ENCODE measurements at places on chromosomes 4 and X.
A peak's percentile ranks its signal among the peaks of the same experiment; 100 is the strongest.

- DNase-seq: no peak
Measured at GRCh38 chrX:105117621-105118020, 102.9 kb downstream of the TEX13A start.

GRCh38 chr4:130147641-130148040, 1051.7 kb downstream of the C4orf33 start:
- no peak for DNase-seq

DNA sequence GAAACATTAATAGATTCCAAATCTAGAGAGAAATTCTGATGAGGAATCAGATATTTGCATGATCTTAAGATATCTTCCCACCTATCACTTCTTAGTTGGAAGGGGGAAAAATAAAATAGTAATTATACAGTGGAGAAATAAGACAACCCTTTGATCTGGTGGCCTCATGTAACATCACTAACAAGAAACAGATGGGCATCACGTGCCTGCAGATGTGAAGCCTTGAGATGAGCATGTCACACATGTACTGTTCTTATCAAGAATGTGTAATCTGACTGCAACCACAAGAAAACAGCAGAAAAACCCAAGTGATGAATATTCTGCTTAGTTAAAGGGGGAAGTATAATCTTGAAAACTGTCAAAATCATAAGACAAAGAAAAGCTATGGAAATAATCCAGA, 31.4 kb upstream of the NKX6-1 start:
- no peak for DNase-seq

DNA sequence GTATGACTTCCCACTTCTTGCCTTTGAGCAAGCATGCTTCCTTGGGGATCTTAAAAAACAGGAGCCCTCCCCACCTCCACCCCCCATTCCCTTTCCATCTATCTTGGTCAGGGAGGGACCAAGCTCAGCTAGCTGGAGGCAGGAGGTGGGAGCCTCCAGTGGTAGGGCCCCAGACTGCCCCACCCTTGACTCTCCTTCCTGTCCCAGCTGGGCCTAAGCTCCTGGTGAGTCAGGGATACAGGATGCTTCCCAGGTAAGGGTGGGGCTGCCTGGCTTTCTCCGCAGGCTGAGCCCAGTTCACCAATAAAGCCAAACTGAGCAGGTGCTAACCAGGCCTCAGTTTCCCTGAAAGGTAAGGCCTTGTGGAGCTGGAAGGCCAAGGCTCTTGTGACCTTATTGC, 15.2 kb downstream of the EFNB1 start:
- no peak for DNase-seq

DNA sequence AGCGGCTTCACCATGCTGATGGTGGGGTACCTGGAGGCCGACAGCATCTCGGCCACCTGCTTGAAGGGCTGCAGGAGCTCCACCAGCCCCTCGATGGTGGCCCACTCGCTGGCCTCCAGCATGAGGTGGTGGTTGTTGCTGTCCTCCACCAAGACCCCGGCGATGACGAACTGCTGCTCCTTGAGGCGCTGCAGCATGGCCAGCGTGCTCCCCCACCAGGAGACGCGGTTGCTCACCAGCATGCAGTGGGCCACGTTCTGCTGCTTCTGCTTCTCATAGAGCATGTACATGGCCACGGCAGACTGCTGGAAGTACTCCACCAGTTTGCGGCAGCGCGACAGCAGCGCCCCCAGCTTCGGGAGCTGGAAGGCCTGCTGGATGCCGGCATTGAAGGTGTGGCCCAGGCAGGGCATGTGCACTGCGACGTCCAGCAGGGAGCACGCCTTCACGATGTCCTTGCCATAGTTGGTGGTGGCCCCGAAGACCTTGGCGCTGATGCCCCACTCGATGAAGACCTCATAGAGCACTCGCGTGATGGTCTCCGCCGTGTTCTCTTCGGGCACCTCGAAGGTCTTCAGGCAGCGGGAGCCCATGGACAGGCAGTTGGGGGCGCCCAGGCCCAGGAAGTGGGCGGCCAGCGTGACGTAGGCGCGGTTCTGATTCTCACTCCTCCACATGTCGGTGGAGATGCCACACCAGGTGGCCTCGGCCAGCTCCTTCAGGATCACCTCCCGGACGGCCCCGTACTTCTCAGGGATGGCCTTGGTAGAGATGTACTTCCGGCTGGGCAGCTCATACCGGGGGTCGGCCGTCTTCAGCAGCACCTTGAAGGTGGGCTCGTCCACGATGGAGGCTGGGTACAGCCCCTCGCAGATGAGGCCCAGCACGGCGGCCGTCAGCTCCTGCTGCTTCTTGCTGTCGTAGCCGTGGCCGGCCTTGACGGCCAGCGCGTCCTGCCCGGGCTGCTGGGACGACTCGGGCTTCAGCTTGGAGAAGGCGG, 11.0 kb downstream of the DHRSX start:
- DNase-seq: no peak

- DNase-seq: no peak
Measured at GRCh38 chr4:48347282-48347921, 6.1 kb downstream of the SLAIN2 start.

- no peak for DNase-seq
Measured at GRCh38 chrX:34218063-34218462, 85.9 kb upstream of the FAM47A start.

DNA sequence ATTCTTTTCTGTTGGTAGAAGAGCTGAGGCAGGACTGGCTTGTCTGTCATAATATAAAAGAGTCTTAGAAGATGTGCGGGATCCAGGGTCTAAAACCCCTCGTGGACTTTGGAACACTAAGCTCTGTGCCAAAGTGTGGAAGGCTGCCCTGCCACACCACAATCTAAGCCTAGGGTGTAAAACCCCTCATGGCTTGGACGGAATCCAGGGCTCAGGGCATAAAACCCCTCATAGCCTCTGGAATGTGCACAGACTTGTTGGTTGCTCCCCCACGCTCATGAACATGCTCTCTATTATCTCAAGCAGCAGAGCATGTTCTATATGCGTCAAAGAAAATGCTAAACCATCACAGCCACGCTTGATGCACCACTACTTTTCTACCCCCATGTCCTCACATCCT, 483.6 kb downstream of the GABRG1 start:
- DNase-seq: no peak

- peak; percentile 51 for DNase-seq
Measured at GRCh38 chr4:74133786-74134499, 24.0 kb upstream of the MTHFD2L start.

- DNase-seq: no peak
Measured at GRCh38 chr4:56698329-56698728, 17.2 kb upstream of the HOPX start.

DNA sequence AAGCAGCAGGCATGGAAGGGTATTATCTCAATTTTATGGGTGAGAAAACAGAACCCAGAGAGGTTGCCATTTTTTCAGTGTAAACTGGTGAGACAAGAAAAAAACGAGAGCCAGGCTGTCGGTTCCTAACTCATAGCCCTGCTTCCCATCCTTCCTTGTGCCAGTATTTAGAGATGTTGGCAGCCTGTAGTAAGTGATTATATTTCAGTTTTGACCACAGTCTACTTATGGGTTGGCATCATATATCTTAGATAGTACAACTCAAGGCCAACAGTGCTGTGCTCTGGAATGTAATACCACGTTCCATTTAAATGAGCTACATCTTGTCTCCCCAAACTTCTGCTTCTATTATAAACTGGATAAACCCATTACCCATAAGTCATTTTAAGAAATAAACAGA, 40.8 kb downstream of the XK start:
- no peak for DNase-seq

DNA sequence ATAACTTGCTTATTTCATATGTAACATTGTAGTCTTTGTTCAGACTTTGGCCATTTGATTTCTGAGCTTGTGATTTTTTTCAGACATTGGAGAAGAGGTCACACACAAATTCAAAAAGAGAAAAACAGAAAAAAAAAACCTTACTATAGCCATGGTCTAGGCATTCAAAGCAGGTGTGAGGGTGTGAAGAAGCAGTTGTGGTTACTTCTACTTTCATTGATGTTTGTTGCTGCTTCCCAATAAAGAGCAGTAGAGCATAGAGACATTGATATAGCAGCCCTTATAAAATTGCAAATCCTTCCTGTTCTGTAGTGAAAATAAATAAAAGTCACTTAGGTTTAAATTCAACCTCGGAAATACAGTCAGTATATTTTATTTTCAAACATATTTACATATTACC, 671.6 kb downstream of the GRXCR1 start:
- no peak for DNase-seq

Data from CD4-positive, alpha-beta T cell treated with Interleukin-10 for 1 hour (primary cell).